ENCODE measurements at places on chromosomes 1 and 21. TPM values are rescaled to one million over a fixed set of nuclear protein-coding genes. Genes with fewer than 3 reads are reported as not detected.

GRCh38 chr1:77688939-77689338 is 6.5 kb upstream of the ZZZ3 start:
- no peak for DNase-seq
- H3K27me3 ChIP-seq, result no peaks in the 10 kb centered on the region

DNA sequence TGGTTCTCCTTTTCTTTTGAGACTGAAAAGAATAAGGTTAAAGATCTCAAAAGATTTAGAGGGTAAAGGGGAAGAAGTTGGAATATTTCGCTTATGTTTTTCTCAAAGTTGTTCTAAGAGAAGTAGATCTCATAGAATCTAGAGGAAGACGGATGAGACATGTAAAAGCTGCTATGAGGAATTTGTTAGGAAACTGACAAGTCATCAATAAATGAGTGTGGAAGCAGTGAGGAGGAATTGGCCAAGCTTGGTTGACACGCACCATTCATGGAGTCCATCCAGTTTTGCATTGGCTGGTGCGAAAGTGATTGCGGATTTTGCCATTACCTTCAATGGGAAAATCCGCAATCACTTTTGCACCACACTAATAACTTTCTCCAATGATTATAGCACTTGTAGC is 20.0 kb downstream of the SLAMF6 start:
- no peak for DNase-seq
- H3K36me3 ChIP-seq, result peaks cover 71% of the 10 kb centered on the region
- H3K27me3 ChIP-seq, result no peaks in the 10 kb centered on the region
- peak overlapping the region; percentile 35 for H3K4me3 ChIP-seq
- peaks cover 66% of the 10 kb centered on the region for H3K4me1 ChIP-seq

DNA sequence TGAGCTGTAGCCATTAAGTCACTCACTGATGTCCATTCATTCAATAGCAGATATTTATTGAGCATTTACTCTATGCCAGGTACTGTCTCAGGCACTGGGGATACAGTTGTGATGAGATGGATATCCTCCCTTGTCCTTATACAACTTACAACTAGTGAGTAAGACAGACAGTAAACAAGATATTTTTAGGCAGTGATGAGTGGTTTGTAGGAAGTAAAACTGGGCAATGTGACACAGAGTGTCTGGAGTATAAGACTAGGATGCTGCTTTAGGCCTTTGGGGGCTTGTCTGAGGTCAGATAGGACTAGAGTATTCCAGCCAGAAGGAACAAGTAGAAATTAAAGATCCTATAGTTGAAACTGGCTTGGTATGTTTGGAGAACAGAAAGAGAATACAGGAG is 41.4 kb downstream of the NOS1AP start:
- no peaks in the 10 kb centered on the region for H3K36me3 ChIP-seq
- H3K27ac ChIP-seq, result no peak overlapping the region
- DNase-seq, result no peak
- no peak overlapping the region for H3K4me3 ChIP-seq

DNA sequence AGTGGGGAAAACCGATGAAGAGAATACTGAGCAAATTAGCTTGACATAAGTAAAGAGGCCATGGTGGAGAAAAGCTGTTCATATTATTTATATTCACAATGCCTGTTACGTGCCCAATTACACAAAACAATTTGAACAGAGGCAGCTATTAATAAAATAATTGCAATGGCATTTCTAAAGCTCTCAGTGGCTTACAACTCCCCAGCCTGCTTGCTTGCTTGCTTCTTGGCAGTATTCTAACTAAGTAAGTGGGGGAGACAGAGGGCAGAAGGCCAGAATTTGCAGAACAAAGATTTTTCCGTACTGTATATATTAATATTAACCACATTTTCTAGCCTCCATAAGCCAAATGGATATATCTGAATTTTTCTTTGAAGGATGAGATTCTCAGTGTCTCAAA is 12.9 kb downstream of the PTPN14 start:
- peaks cover 9% of the 10 kb centered on the region for H3K27me3 ChIP-seq
- H3K4me3 ChIP-seq, result no peak overlapping the region
- H3K36me3 ChIP-seq, result no peaks in the 10 kb centered on the region

DNA sequence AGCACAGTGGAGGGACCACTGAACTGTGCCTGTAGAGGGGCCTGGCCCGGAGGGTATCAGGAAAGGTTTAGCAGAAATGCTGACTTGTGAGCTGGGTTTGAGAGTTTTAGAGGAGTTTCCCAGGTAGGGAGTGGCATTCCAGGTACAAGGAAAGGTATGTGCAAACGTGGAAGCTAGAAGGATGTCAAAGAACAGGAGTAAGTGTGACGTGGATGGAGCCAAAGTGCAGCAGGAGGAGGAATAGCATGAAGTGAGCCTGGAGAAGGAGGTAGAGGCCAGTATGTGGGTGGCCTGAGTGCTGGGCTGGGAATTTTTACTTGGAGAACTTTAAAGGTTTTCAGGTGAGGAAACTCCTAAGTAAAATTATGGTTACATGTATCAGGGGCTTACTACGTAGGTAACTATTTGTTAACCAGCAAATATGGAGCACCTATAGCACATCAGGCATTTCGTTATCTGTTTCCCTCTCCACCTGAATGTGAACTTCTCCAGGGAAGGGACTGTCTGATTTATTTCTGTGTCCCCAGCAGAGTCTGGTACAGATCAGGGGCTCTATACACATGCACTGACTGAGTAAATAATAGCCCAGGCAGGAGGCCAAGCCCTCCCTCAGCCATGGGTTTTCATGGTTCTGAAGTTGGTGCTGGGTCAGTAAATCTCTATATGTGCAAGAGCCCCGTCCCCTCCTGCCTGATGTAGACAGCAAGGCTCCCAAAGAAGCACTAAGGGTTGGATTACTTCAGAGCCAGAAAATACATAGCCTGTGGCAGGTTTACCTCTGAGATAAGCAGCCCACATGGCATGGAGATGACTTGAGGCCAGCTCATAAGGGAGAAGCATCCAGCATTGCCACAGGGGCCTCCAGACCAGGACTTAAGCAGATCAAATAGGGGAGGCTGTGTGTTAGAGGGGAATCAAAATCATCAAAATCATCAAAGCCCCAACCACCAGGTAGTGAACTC is 43.4 kb downstream of the CDCP2 start:
- no peak for DNase-seq
- no peak overlapping the region for H3K4me3 ChIP-seq
- no peaks in the 10 kb centered on the region for H3K4me1 ChIP-seq
- no peaks in the 10 kb centered on the region for H3K27me3 ChIP-seq
- H3K27ac ChIP-seq, result peak overlapping the region; percentile 72
- H3K36me3 ChIP-seq, result no peaks in the 10 kb centered on the region

- no peak overlapping the region for H3K27ac ChIP-seq
- no peak overlapping the region for H3K4me3 ChIP-seq
- H3K36me3 ChIP-seq, result no peaks in the 10 kb centered on the region
- H3K27me3 ChIP-seq, result peaks cover 21% of the 10 kb centered on the region
- H3K4me1 ChIP-seq, result no peaks in the 10 kb centered on the region
- no peak for DNase-seq
Observed at GRCh38 chr1:29324771-29325351, 88.5 kb downstream of the PTPRU start.

GRCh38 chr1:186927884-186928283 is 99.1 kb downstream of the PLA2G4A start:
- no peak for DNase-seq
- H3K4me3 ChIP-seq, result no peak overlapping the region
- no peak overlapping the region for H3K27ac ChIP-seq
- no peaks in the 10 kb centered on the region for H3K4me1 ChIP-seq
- no peaks in the 10 kb centered on the region for H3K27me3 ChIP-seq

The MAP3K7CL gene
- 17.4 TPM for polyA plus RNA-seq

The SMIM1 gene
- polyA plus RNA-seq, result 1.4 TPM

The IL19 gene
- polyA plus RNA-seq, result not detected

The VWA5B1 gene
- polyA plus RNA-seq, result not detected

Measured in naive B cell (primary cell).